Kasumi-1 (cell line): ENCODE measurements at places on chromosomes 5 and 9.
A peak's percentile ranks its signal among the peaks of the same experiment; 100 is the strongest.

DNA sequence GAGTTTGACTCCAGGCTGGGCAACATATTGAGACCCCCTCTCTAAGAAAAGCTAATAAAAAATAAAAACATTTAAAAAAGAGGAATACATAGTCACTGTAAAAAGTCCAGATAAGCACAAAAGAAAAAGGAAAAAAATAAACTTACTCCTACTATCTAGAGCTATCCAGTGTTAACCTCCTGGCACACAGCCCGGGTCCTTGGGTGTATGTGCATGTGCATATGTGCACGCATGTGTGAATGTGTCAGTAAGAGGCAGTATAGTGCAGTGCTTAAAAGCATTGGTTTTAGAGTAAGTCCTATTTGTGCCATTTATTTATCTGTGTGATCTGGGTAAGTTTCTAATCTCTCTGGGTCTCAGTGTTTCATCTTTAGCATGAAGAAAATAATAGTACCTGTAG is 26.7 kb downstream of the FAM219A start:
- DNase-seq = no peak

GRCh38 chr5:134479839-134480238 is 45.6 kb upstream of the JADE2 start:
- DNase-seq = no peak

DNA sequence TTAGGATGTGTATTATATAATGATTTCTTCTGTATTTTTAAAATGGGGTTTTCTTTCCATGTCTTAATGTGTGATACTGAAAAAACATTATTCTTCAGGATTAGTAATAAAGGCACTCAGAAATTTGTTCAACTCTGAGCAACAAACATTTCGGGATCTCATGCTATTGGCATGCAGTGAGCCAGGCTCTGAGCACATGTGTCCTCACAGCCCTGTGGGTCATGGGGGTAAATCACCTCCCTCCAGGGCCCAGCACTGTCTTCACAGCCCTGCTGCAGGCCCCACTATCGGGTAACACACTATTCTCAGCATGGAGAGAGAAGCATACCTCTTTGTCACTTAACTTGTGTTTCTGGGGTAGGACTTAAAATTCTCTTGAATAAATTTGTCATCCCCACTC is 14.0 kb downstream of the TMEM174 start:
- DNase-seq = no peak

DNA sequence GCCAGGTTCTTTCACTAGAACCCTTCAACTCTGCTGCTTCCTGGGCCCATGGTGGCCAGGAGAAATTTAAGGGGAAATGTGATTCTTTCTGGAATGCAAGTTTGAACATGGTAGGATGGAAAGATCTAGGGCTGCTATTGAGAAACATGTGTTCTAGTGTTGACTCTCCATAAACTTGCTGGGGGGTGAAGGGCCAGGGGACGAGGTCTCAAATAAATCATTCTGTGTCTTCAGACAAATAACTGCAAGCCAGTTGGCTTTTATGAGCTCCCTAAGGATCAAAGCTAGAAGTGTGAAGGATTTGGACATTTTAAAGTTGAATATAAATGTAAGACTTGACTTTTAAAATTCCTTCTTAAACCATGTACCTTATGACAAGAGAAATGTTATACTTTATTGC is 78.5 kb downstream of the ZNF366 start:
- no peak for DNase-seq

DNA sequence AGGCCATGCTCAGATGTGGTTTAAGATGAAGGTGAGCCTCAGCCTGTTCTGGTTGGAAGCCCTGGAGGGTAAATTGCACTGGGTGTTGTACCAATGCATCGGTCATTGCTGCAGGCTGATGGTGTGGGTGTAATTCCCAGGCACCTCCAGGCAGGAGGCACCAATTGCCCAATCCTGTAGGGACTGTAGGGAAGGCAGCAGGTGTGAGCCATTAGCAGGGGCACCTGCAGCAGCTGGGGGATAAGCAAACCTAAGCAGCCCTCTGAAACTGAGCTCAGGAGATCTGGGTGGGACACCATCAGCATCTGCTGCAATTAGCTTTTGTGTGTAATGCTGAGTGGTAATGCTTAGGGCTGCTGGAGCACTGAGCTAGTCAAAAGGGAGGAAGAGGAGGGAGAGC is 190.1 kb upstream of the TBC1D2 start:
- no peak for DNase-seq

GRCh38 chr9:124015661-124016131 is 4.1 kb downstream of the LHX2 start:
- no peak for DNase-seq

- DNase-seq = no peak
These were observed 6.1 kb upstream of the TMEFF1 start for GRCh38 chr9:100466829-100467221.

DNA sequence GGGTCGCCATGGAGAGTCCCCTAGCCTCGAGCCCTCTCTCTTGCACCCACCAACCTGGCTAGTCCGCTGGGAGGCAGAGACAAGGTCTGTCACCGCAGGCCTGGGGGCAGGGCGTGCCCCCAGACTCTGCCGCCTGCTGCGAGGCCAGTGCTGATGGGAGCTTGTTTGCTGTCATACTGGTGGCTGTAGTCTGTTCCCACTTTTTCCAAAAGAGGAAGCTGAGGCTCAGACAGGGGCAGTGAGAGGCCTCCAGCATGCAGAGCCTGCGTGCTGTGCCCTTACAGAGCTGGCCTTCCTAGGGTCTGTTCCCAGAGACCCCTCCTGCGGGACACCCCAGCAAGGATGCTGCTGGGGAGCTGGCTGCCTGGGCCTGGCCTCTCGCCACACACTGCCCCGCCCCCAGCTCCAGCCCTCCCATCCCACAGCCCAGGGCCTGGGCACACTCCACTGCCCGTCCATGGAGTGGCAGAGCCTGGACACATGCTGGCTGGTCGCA is 21.0 kb upstream of the SUSD3 start:
- DNase-seq = peak; percentile 75

DNA sequence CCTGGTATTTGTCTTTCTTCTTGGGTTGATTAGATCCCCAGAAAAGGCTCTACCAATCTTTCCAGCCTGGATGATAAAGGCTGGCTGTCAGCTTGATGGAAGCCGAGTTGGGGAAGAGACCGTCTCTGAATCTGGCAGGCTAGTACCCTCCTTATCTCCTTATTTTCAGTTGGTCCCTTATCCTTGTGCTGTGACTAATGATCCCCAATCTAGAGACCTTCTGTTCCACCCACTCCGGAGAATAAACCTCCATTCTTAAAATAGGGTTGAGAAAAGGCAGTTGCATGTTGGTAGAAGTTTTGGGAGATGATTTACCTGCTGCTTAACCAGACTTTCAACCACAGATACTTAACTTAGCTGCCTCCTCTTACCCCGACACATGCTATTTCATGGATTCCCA is 52.3 kb downstream of the PRKACG start:
- DNase-seq = no peak

DNA sequence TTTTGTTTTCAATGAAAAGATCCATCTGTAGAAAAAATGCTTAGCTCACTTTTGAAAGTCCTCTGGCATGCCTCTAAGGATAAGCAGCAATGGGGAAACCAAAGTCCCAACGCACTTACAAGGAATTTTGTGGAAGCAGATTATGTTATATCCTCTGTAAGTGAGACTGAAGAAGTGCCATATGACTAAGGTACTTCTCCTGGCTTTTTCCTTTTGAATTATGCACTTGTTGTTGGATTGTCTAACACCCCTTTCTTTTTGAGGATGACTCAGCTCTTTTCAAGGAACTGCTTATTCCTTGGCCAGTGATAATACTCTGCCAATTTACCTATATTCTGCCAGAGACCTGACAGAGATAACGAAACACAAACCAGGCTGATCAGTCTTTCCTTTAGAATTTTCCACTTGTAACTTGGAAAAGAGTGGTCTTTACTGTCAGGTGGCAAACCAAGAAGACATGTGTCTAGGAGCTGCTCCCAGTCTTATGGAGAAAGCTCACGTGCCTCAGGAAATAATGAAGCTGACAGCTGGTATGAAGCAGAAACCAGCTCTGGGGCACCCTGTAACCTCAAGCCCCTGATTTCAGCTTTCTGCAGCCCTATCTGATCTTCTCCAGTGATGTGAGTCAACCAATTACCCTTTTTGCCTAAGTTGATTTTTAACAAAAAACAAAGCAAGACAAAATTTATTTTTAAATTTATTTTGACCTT is 290.8 kb upstream of the FBXL7 start:
- DNase-seq = no peak

DNA sequence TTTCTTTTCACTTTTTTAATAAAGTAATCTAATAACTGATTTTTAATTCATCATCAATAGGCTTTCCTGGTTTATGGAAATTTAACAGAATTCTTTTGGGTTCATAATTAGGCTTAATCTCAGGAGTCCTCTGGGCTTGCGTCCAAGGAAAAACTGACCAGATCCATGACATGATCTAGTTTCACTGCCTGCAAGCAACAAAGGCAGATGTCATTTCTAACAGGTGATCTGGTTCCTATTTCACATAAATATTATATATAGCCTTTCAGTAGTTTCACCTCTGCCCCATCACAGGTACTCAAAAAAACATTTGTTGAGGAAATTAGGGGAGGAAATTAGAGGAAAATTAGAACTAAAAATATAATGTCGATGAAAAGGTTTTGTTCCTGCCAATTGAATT is 126.4 kb downstream of the FBXL17 start:
- DNase-seq = no peak

DNA sequence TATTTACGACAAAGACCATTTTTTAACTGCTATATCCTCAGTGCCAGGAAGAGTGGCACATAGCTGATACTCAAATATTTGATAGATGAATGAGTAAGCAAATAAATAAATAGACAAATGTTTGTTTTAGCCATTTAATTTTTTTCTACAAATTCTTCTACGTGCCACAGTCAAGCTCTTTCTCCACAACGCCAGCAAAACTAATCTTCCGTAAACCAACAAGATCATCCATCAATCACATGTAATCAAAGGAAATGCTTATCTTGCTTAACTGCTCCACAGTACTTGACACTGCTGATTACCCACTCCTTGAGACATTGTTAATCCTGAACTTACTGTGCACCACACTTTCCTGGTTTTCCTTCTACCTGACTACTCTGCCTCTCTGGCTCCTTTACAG is 136.7 kb downstream of the EDIL3 start:
- DNase-seq = no peak

- no peak for DNase-seq
These were observed 42.8 kb downstream of the TIMD4 start for GRCh38 chr5:156920042-156920860.

GRCh38 chr5:163912046-163912445 is 406.6 kb downstream of the MAT2B start:
- no peak for DNase-seq

- no peak for DNase-seq
These were observed 60.8 kb upstream of the PHYKPL start for GRCh38 chr5:178293400-178293799.

GRCh38 chr5:96809921-96810320 is 2.2 kb upstream of the ERAP1 start:
- no peak for DNase-seq

- no peak for DNase-seq
These were observed 97.6 kb downstream of the FRMD3 start for GRCh38 chr9:83440641-83441040.

DNA sequence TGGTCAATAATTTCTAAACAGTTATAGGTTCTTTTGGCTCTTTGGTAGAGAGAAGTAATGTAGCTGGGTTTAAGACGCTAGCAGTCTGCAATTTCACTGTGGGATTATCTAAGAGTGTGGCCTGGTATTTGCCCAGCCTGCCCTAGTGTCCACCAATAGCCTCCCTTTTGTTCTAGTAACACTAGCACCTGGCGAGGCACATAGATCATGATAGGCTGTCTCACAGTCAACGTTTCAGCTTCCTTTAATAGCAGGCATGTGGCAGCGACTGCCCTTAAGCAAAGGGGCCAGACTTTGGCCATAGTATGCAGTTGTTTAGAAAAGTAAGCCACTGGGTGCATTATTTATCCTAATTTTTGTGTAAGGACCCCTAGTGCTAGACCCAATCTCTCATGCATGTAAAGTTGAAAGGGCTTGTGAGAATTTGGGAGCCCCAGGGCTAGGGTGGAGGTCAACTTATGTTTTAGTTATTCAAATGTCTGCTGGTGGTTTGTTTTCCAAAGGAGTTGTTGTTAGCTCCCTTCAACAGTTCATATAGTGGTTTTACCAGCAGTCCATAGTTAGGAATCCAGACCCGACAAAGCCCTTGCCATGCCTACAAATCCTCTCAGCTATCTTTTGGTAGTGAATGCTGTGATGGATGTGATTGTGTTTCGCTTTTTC is 274.3 kb downstream of the HTR1A start:
- DNase-seq = no peak

DNA sequence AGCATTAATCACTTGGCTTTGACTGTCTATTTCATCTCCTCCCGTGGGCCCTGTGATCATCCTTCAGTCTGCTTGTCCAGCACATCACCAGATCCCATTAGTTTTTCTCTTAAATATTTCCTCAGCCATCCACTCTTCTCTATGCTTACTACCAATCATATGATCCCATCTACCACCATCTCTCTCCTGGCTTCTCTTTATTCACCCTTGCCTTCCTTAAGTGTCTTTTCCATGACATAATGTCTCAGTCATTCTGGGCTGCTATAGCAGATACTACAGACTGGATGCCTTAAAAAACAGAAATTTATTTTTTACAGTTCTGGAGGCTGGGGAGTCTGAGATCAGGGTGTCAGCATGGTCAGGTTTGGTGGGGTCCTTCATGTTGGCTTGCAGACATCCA is 208.4 kb upstream of the PPP1R2B start:
- DNase-seq = no peak

GRCh38 chr5:10994091-10994986 is 233.3 kb upstream of the DAP start:
- no peak for DNase-seq

- DNase-seq = no peak
These were observed 254.2 kb downstream of the SAXO1 start for GRCh38 chr9:18778846-18779245.

- DNase-seq = no peak
These were observed 87.9 kb upstream of the FAM169A start for GRCh38 chr5:74953937-74954720.

DNA sequence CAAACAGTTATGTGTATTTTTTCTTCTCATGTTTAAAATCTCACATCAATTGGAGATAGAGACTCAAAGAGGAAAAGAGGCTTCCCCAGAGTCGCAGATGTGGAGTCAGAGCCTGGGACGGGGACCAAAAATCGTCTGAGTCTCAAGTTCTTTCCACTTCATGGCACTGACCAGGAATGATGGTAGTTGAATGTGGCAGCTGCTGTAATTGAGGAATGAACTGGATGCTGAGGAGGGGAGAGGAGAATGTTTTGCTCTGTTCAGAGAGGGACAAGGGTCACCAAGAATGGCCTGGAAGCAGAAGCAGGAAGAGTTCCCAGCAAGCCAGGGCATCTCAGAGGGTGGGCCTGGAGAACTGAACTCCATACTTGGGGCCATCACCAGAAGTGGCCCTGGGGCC is 103.9 kb downstream of the NSG2 start:
- DNase-seq = no peak

- DNase-seq = peak; percentile 76
These were observed 42.8 kb downstream of the SNX30 start for GRCh38 chr9:112793213-112793810.

GRCh38 chr9:80144406-80144805 is 572.6 kb downstream of the TLE4 start:
- DNase-seq = no peak
